GM12864 (cell line): ENCODE measurements at places on chromosomes 13 and 19.

DNA sequence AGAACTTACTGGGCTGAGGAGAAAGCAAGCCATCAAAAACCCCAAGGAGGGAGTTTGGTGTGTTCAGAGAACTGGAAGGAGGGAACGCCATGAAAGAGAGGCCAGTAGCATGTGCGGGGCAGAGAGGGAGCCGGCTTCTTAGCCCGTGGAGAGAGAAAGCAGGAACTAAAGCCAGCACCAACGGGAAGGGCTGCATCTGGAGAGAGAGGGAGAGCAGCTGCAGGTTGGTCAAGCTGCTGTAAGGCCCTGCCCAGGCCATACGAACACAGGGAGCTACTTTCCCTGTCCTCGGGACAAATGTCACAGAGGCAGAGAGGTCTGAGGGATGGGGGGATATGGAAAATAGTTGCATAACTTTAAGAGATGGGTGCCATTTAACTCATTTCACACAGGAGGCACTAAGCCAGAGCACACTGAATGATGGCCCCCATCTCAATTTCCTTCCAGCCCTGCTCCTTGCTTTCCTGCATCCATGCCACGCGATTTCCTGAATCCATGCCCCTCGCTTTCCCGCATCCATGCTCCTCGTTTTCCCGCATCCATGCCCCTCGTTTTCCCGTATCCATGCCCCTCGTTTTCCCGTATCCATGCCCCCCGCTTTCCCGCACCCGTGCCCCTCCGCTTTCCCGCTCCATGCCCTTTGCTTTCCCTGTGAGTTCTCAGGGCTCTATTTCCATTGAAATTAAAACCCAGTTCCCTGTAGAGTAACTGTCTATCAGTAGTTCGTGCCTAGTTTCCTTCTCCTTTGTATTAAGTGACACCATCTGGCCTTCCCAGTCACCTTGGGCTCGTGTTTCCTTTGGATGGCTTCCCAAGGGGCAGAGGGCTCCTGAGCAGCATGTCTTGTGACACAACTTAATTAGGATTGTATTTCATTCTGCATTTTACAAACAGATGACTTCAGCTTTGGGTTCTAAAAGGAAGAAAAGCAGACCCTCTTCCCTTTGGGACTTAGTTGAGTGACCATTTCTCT lies 31.5 kb upstream of the TPT1 start:
- DNase-seq, result no peak

DNA sequence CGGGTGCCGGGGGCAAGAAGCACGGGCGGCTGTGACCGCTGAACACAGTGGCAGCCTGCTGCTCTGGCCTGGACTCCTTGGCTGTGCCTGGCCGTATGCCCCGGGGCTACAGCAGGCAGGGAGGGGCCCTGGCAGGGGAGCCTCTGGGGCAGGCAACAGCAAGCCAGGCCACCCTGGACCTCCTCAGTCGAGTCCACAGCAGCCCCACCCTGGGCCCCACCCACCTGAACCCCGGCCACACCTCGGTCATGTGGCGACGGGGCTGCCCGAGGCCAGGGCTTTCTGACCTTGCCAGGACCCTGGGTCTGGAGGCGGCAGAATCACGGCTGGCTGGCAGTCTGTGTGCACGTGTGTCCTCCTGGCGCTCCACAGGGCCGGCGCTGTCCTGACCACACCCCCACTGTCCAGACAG lies 8.7 kb downstream of the CILP2 start:
- no peak for DNase-seq

DNA sequence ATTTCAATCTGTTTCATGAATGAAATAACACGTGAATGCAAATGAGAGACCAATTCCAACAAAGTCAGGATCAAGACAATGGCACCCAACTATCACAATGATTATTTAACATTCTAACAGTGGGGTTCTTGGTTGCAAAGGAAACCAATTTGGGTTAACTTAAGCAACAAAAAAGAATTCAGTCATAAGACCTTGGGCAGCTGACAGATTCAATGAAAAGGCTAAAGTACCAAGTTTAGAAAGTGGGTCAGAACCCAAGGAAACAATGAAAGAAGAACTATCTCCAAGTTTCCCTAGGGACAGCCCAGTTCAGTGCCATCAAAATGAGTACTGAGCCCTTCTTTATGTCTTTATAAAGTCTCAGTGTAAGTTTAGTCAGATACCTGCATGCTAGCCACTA lies 17.5 kb upstream of the SIGLEC14 start:
- DNase-seq, result no peak

DNA sequence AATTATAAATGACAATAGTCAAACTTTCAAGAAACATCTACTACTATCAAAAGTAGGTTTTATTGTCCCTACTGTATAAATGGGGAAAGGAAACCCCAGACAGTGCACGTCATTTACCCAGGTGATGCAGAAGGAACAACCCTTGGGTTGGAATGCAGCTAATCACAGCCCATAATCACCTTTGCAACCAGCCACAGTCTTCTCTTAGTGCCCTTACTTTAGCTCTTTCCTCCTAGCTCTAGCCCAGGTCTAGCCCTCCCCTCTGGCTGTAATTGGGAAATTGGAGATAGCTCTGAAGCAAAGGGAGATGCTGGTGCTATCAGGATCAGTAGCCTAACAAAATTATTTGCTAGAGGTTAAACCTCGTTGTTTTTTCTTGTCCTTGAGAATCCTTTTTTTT lies 25.5 kb upstream of the TSC22D1 start:
- DNase-seq, result no peak

DNA sequence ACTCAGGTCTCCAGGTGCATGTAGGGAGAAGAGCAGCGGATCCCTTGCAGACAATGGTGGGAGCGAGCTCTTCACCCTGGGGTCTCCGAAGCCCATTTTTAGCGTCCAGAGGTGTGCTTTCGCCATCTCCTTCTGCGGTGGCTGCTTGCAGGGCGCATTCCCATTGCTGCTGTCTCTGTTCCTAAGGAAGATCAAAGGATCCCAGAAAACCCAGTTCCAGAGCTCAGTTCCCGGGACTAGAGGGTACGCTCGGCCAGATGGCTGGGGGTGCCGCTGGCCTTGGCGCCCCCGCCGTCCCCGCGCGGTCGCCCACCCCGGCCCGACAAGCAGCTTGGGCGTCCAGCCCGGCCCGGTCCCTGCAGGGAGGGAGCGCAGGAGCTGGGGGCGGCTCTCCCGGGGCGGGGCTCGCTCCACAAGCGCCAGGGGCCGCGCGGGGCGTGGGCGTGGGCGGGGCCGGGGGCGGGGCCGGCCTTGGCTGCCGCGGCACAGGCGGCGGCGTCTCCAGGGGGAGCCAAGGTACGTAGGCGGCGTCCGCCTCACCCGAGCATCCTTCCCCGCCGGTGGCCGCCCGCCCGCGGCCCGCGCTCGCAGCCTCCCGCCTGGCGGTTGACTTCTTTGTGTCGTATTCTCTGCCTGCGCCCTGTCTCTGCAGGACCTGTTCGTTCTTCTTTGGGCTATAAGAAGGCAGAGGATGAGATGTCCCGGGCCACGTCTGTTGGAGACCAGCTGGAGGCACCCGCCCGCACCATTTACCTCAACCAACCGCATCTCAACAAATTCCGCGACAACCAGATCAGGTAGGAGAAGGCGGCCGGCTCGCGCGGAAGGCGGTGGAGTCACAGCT lies 96.8 kb downstream of the ATP8A2 start:
- no peak for DNase-seq

DNA sequence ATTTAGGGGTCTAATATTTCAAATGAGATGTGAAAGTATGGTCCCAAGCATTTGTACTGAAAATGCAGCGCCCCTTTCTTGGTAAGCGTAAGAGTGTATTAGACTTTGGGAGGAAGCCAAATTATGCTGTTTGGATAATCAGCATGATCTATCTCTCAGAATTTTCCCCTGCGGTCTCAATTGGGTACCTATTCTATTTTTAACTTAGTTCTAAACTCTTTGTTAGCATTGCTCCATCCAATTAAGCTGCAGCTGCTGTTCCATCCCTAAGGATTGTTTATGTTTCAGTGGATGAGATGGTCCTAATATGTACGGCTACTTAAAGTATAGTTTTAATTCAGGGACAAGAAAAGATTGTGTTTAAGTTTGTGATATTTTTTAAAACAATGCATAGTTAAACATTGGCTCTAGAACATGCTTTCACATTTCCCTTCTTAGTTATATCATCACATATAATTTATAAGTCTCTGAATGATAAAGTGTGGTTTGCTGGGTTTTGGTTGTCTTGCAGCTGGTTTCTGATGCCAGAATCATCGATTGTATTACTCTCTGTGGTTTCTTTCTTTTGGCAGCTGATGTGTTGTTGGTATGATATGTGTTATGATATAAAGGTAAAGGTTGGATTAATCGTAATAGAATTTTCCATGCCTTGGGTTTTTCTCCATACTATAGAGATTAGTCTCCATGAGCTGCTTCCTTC lies 15.0 kb downstream of the POLR1D start:
- DNase-seq, result no peak

DNA sequence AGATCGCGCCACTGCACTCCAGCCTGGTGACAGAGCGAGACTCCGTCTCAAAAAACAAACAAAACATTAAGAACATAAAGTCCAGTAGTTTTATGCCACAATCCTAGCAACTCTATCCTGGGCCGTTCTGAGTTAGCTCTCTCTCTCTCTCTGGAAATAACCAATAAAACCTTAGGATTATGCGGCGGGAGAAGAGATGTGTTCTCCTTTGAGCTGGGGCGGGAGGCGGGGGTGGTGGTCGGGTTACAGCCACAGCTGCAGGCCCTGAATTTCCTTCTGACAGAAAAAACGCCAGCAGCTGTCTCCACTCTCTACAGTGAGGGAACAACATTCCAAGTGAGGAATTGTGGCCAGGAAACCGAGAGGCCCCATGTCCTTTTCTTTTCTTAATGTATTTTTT lies 9.1 kb upstream of the PNMA8A start:
- no peak for DNase-seq

GRCh38 chr19:35150445-35150844 lies 4.1 kb upstream of the FXYD5 start:
- no peak for DNase-seq

GRCh38 chr13:42047561-42048341 lies 697 bp upstream of the DGKH start:
- DNase-seq, result no peak
